Thymus (tissue), 14 donors: ENCODE measurements at places on chromosomes 12 and 14.

- H3K4me3 ChIP-seq, result no peak overlapping the region
- H3K36me3 ChIP-seq, result no peaks in the 10 kb centered on the region
- H3K4me1 ChIP-seq, result peaks cover 9% of the 10 kb centered on the region
- DNase-seq, result no peak
- no peak overlapping the region for H3K27ac ChIP-seq
Measured at GRCh38 chr12:4250691-4251090, 22.9 kb upstream of the CCND2 start.

DNA sequence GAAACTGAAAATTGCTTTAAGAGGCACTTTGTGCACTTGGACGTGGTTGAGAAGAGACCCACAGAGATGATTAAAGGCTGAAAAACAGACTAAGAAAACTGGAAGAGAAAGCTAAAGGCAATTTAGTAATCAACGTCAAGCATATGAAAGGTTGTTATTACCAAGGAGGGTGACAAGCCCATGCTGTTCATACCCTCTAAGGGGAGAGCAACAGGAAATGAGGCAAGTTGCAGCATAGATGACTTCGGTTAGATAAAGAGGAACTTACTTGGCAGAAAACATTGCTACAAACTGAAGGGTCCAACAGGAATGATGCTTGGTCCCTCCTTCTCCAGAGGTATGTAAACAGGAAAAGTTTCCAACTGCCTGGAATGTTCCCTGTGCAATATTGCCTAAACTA, 107.8 kb downstream of the DUSP6 start:
- peaks cover 35% of the 10 kb centered on the region for H3K4me1 ChIP-seq
- H3K27me3 ChIP-seq, result no peaks in the 10 kb centered on the region
- H3K27ac ChIP-seq, result peak overlapping the region; percentile 79
- no peak for DNase-seq
- H3K4me3 ChIP-seq, result no peak overlapping the region

- H3K27me3 ChIP-seq, result no peaks in the 10 kb centered on the region
- H3K36me3 ChIP-seq, result no peaks in the 10 kb centered on the region
- H3K4me3 ChIP-seq, result no peak overlapping the region
- peak overlapping the region; percentile 43 for H3K27ac ChIP-seq
- peaks cover 14% of the 10 kb centered on the region for H3K4me1 ChIP-seq
Measured at GRCh38 chr14:96126339-96126782, 78.3 kb upstream of the BDKRB2 start.

DNA sequence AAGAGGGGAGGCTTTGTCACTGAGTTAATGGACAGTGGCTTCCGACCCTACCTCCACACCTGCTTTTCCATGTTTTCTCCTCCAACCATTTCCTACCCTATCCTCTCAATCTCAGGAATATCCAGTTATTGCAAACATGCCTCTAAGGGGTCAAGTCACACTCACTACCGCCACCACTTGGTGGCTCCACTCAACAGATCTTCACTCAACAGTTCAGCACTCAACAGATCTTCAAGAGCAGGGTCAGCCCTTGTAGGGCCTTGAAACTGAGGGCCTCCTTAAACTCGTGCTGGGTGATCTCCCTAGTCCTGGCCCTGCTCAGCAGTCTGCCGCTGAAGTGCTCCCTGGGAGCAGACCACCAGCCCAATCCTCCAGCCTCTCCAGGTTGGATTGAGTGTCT, 14.2 kb downstream of the ZNF641 start:
- H3K36me3 ChIP-seq, result peaks cover 22% of the 10 kb centered on the region
- H3K4me1 ChIP-seq, result no peaks in the 10 kb centered on the region
- H3K27me3 ChIP-seq, result no peaks in the 10 kb centered on the region
- H3K4me3 ChIP-seq, result no peak overlapping the region
- no peak overlapping the region for H3K27ac ChIP-seq

DNA sequence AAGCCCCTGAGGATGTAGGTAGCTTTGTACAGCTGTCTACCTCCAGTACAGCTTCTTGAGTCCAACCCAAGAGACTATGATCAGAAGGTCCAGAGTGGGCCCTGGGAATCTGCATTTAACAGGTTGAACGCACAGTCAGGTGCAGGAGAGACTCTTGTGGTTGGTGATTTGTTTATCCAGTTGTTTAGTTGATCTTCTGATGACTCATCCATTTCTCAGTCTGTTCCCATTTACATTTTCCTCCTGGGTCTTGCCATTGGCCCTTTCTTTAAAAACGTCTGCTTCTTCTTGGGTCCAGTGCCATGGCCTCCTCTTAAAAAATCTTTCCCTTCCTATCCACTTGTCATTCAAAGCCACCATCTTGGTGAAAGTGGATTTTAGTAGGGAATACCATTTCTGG, 734.2 kb downstream of the MED13L start:
- DNase-seq, result no peak
- no peaks in the 10 kb centered on the region for H3K4me1 ChIP-seq
- H3K27me3 ChIP-seq, result no peaks in the 10 kb centered on the region
- H3K4me3 ChIP-seq, result no peak overlapping the region

DNA sequence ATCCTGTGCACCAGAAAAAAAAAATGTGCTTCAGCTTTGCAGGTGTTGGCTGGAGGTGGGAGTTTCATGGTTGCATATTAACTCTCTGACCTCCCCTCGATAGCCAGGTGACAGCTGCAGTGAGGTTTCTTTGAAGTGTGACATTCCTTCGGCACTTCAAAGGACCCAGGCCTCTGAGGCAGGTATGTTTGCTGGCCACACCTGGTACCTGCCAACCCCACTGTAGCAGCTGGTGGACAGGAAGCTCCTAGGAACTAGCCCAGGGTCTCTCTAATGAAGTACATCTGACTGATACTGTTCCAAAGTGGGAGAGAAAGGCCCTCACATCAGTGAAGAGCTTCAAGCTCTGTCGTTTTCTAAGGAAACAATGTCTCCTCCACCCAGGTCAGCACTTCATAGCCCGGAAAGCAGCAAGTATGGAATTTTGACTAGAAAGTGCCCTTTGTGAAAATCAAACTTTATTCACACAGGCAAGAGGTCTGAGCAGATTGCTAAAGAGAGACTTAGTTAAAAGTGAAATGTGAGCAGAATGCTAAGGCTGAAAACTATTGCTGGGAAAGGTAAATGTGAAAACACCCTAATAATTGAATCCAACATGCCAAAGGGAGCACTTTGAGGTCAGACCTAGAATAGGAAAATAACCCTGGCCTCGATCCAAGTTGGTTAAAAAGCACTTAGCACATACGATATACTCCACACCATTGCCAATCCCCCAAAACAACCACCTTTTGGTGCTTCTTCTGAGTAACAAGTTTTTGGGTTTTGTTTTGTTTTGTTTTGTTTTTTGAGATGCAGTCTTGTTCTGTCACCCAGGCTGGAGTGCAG, 71.3 kb downstream of the PHLDA1 start:
- H3K27ac ChIP-seq, result no peak overlapping the region
- peak; percentile 44 for DNase-seq
- H3K4me1 ChIP-seq, result peaks cover 13% of the 10 kb centered on the region
- no peaks in the 10 kb centered on the region for H3K27me3 ChIP-seq
- H3K36me3 ChIP-seq, result no peaks in the 10 kb centered on the region

DNA sequence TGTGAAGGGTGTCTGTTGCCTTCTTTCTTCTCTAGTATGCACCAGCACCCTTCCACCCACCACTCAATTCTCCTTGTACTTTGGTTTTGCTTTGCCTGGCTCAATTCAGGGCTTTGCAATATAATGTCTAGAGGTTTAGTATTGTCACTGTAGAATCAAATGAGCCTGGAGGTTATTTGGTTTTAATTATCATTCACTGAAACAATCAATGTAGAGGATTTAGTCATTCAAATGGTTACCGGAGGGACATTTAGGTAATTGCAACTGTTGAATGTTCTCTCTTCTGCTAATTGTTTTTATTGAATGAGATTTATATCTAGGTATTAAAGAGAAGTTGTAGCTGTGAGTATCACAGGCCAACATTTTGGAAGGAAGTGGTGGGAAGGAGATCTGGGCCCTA, 29.3 kb upstream of the NFKBIA start:
- no peaks in the 10 kb centered on the region for H3K27me3 ChIP-seq
- no peaks in the 10 kb centered on the region for H3K36me3 ChIP-seq
- H3K4me1 ChIP-seq, result no peaks in the 10 kb centered on the region
- no peak overlapping the region for H3K27ac ChIP-seq

- no peak overlapping the region for H3K4me3 ChIP-seq
- no peak overlapping the region for H3K27ac ChIP-seq
- DNase-seq, result no peak
- no peaks in the 10 kb centered on the region for H3K36me3 ChIP-seq
- H3K4me1 ChIP-seq, result no peaks in the 10 kb centered on the region
- H3K27me3 ChIP-seq, result peaks cover 10% of the 10 kb centered on the region
Measured at GRCh38 chr14:97027256-97027999, 230.2 kb downstream of the VRK1 start.

GRCh38 chr12:47870175-47870781, 34.5 kb downstream of the VDR start:
- DNase-seq, result no peak
- no peaks in the 10 kb centered on the region for H3K36me3 ChIP-seq
- H3K27ac ChIP-seq, result no peak overlapping the region
- no peak overlapping the region for H3K4me3 ChIP-seq
- no peaks in the 10 kb centered on the region for H3K27me3 ChIP-seq

DNA sequence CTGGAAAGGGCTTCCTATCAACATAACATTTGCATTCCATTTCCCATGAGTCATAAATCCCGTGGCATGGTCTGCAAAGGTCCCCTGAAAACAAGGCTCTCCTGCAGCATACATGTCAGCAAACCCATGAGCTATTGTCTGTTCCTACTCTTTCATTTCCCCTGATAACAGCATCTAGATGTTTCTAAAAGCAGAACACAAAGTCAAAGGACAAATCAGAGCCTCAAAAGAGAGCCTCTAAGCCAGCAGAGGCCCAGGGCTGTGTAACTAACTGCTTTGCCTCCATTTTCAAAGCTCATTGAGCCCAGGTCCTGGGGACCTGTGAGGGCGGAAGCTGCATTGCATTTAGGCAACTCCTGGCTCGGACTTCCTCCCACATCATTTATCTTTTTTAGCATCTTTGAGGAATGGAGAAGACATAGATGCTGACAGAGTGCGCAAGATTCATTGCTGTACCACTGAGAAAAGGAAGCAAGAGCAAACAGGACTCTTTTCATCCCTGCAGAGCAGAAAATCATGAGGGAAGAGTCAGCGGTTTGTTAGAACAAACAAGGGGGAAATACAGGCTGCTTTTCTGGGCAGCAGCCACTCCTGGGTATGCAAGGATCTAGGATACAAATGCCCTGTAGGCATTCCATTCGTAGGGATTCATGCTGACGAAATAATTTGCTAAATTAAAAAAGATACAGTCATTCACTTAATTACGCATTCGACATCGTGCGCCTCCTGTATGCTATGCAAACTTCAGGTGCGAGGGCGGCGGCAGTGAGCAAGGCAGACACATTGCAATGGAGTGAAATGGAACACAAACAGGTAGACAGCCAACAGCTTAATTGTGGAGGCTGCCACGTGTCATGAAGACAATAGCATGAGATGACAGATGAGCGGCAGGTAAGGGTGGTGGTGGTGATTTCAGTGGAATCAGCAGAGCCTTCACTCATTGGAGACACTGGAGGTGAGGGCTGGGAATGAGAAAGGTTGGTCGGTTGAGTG, 131.0 kb downstream of the TMEM132D start:
- H3K36me3 ChIP-seq, result no peaks in the 10 kb centered on the region
- DNase-seq, result no peak
- no peaks in the 10 kb centered on the region for H3K27me3 ChIP-seq
- H3K4me1 ChIP-seq, result no peaks in the 10 kb centered on the region
- H3K27ac ChIP-seq, result no peak overlapping the region

- H3K4me3 ChIP-seq, result no peak overlapping the region
- no peaks in the 10 kb centered on the region for H3K36me3 ChIP-seq
- H3K4me1 ChIP-seq, result peaks cover 5% of the 10 kb centered on the region
- H3K27ac ChIP-seq, result no peak overlapping the region
- no peaks in the 10 kb centered on the region for H3K27me3 ChIP-seq
- DNase-seq, result no peak
Measured at GRCh38 chr14:65344011-65344410, 68.5 kb upstream of the FUT8 start.

DNA sequence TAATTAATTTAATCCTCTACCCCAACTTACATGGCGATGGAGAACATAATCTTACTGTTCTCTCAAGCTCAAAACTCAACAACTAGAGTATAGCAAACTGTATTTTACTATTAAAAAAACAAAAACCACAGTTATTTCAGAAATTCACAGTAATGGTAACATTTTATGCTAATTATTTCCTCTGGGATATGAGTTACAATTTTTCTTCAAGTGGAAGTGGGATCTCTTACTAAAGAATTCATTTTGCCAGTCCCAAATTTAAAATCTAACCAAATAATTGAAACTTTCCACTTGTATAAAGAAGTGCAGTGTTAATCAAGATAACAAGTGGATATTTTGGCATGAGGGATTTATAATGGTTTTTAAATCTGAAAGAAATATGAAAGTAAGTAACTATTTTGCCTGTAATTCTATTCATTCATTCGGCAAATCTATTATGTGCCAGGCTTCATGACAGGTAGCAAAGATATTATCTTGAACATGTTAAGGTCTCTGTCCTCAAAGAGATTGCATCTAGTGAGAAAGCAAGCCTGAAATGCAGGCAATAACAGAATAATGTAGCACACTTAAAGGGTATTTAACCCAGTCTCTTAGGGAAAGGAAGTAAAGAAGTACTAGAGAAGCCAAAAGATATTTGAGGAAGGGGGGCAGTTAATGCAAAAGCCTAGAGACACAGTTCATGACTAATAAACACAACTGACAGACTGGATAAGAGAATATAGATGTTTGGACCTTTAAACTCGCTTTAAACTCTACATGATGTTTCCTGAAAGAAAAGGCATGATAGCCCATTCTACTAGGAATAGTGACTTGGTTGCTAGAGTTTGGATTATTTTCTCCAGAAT, 44.0 kb downstream of the TAOK3 start:
- H3K4me1 ChIP-seq, result no peaks in the 10 kb centered on the region
- peaks cover 2% of the 10 kb centered on the region for H3K36me3 ChIP-seq
- no peak overlapping the region for H3K4me3 ChIP-seq
- no peaks in the 10 kb centered on the region for H3K27me3 ChIP-seq
- H3K27ac ChIP-seq, result no peak overlapping the region

DNA sequence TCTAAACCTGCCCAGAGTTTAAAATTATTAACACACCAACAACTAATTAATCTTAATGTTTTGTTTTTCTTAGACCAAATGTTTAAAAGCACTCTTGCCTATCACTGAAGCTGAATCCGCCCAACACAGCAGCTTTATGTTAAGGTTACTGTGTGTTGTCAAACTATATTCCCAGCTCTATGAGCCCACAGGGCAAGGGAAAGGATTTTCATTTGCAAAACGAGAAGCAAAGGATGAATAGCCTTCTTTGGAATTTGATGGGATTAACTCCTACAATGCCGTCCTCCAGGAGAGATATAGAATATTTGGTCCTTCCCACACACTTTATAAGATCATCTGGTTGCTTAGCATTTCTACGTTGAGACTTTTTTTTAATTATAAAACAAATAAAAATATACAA, 43.7 kb downstream of the DUSP16 start:
- DNase-seq, result no peak
- no peak overlapping the region for H3K27ac ChIP-seq
- no peaks in the 10 kb centered on the region for H3K27me3 ChIP-seq
- H3K4me3 ChIP-seq, result no peak overlapping the region

DNA sequence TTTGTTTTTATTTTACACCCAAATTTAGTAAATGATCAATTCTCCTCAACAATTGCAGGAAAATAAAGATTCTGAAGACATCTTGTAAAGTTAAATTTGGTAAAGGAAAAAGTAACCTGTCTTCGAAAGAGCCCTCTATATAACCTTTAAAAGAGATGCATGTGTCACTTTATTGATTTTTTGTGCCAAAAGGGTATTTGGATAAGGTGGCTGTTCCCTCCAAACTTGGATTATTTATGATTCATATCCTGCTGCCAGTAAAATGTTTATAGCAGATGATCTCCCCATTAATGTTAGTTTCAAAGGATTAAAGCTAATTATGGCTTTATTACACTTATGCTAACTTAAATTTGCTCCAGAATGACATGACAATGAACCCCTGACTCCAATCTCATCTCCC, 98.8 kb downstream of the DUSP6 start:
- H3K27me3 ChIP-seq, result no peaks in the 10 kb centered on the region
- H3K36me3 ChIP-seq, result no peaks in the 10 kb centered on the region
- peaks cover 17% of the 10 kb centered on the region for H3K4me1 ChIP-seq
- no peak for DNase-seq
- H3K27ac ChIP-seq, result no peak overlapping the region
- H3K4me3 ChIP-seq, result no peak overlapping the region
